NCI-H2081 (cell line): ENCODE measurements at places on chromosomes 5 and 9.
A peak's percentile ranks its signal among the peaks of the same experiment; 100 is the strongest.

DNA sequence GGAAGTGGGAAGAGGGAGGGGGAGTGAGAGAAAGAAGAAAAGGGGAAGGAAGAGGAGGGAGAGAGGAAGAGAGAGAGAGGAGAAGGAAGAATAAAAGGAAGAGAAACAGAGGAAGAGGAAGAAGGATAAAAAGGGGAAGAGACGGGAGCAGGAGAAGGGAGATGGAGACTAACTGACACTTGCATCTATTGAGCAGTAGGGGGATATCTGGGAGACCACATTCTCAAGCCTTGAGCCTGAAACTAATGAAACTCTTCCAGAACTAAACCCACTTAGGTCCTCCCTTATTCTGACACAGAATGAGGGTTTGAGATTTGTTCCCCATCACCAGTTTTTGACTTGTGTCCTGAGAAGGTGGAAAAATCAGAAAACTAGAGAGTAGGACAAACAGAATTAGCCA lies 533.3 kb downstream of the CDH12 start:
- no peak for DNase-seq

DNA sequence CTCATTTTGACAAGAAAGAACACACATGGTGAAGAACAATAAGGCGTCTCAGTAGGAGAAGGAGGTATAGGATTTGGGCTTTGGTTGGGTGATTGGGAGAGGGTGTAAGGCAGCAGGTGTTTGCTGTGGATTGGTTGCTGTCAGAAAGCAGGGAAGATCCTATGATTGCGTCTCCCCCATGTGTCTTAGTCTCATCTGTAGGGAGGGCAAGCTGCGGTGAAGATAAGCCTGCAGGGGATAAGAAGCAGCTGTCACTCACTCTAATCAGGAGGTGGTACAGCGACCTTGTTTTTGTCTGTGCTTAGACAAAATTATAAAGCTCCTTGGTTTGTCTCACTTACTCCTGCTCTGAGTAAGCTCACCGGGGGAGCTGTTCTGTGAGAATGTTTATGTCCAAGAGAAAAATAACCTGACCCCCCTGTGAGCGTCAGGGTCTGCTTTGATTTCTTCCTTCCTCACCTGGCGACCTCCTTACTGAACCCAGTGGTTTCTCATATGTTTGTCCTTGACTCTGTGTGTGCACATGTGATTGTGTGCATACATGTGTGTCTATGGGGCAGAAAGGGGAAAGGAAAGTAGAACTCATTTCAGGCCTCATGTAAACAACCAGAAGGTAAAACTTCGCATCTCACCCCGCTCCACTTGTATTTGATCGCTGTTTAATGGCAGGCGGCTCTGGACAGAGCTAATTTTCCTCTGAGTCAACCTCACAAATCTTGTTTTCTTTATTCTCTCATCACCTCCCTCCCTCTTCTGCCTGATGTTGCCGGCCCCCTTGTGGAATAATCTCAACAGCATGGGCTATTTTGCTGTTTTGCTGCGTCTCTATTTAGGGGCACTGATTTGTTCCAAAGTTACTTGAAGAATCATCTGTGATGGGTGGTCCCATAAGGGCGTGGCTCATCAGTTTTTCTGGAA lies 105.6 kb downstream of the TENT4A start:
- DNase-seq = no peak

DNA sequence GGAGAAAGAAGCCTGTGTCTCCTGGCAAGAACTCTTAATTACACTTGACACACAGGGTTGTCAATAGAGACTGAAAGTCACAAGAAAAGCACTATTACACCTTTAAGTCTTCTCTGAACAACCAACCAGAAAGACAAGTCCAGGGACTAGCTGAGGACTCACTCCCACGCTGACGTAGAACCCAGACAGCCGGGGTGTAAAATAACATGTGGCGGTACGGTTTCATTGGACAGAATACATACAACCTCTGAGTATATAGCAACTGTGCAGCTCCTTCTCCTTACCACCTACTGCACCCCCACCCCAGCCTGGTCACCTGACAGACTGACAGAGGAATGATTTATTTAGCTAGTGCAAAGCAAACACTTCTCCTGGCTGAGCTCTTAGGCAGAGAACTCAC lies 103.4 kb upstream of the RASEF start:
- no peak for DNase-seq

DNA sequence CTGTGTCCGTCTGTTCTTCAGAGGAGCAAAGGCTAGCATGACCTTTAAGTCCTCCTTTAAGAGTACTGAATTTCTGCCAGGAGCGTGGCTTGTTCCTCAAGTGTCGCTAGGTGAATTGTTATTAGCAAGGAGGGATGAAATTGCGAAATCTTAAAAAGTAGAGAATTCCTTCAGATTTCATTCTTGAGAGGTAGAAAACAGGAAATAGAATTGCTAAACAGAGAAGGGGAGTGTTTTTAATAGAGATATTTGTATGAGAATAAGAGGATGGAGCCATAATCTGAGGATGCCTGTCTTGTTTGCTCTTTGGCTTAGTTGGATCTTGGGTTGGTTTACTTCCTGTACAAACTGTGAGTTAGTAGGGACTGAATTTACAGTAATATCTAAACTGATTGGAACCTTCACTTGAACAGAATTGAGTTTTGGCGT lies 39.2 kb downstream of the EXOSC2 start:
- DNase-seq = no peak

DNA sequence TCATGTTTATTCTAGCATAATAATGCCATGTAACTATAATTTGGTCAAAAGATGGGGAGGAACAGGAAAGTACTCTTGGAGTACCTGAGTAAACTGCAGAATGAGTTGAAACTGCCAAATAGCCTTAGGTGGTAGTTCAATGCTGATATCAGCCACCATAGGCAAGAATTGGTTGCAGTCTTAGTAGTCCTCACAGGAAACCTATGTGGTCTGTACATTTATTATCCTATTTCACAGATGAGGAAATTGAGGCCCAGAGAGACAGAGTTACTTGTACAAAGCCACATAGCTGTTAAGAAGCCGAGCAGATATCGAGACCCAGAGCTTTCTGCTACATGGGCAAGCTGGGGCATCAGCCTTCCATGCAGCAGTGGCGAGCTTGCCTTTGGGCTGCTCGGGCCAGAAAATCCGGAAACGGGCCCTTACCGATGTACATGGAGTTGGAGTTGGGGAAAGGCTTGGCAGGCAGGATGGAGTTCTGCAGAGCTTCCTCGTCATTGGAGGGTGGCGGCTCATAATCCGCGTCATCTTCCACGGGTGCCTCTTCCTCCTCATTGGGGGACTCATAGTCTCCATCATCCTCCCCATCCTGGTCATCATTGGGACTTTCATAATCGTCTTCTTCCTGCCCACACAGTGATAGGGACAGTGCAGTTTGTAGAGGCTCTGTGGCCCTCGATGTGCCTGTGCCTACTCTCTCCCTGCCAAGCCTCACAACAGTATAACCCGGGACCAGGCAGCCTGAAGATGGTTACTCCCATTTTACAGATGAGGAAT lies 27.1 kb downstream of the LCP2 start:
- no peak for DNase-seq

DNA sequence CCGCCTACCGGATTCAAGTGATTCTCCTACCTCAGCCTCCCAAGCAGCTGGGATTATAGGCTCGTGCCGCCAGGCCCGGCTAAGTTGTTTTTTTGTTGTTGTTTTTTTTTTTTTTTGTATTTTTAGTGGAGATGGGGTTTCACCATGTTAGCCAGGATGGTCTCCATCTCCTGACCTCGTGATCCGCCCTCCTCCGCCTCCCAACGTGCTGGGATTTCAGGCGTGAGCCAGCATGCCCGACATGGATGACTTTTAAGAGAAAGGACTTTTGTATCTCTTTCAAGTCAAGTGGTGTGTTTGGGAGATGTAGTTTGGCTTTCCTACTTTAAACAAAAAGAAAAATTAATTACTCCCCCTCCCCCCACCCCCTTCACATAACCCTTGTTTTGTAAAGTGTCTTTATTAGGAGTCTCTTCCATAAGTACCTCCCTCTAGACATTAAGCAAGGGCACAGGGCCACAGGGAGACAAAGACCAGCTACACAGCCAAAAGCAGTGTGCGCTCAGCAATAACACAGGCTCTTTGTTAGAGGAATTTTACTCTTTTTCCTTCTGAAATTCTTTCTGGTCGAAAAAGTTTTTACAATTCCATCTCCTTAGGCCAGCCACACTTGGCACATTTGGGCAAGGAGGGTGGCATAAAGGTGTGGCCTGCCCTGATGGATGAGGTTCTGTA lies 31.2 kb downstream of the JAKMIP2 start:
- DNase-seq = no peak

DNA sequence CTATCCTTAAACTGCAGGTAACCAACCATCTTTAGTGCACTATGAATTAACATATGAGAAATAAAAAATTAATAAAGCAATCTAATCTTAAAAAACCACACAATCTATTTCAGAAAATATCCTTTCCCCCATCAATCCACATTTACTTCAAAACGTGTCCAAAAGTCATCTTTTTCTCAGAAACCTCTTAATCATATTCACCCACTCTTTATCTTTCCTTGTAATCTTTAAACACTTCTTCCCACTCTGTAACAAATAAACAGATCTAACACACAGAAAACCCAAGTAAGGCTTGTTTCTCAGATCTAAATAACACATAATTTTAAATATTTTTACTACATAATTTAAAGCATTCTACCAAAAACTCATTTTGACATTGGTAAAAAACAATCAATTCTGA lies 44.4 kb downstream of the EFCAB9 start:
- no peak for DNase-seq

DNA sequence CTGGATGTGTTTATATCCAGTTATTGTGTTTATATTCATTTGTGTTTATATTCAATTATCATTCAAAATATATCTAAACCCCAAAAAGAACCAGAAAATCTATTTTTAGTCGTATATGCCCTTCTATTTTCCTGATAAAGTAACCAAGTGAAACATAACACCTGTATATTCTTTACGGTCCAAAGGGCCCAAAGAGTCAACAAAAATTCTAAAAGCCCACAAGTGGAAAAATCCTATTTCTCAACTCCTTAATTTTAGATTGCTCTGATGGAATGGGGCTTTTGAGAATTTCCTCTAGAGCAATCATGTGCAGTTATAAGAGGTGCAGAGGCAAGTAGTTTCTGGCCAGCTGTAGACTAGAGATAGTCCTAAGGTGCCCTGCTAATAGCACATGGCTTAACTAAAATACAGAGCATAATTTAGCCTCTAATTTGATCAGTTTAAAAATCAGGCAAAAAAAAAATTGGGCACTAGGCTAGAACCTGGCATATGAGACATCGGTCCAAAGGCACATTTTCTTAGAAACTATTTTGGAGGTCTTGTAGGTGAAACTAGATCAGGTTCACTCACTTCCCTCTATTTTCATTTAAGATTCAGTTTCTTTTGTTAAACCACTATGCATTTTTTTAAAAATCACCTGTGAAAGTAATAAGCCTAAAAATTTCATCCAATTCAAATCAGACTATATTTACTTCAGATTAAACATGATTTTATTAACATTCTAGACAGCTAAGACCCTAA lies 256.0 kb downstream of the FBXL17 start:
- no peak for DNase-seq

DNA sequence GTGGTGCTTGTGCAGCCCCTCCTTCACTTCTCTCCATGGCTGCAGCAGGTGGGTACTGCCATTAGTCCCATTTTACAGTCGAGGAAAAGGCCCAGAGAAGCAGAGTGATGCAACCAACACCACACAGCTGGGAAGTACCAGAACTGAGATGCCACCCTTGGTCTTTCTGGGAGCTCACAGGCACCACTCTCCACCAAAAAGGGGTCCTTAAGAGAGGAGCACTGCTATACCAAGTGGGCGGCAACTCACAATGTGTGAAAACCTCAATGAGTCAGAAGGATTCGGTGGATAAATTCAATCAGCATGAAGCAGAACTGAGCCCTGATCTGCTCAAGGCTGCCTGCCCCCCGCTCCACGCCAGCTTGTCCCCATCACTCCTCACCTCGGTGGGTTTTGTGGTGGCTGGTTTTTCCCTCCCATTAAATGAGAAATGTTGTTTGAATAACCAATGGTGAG lies 213.7 kb downstream of the FSTL4 start:
- DNase-seq = no peak

GRCh38 chr5:65075623-65076250 lies 307.0 kb downstream of the CWC27 start:
- no peak for DNase-seq

DNA sequence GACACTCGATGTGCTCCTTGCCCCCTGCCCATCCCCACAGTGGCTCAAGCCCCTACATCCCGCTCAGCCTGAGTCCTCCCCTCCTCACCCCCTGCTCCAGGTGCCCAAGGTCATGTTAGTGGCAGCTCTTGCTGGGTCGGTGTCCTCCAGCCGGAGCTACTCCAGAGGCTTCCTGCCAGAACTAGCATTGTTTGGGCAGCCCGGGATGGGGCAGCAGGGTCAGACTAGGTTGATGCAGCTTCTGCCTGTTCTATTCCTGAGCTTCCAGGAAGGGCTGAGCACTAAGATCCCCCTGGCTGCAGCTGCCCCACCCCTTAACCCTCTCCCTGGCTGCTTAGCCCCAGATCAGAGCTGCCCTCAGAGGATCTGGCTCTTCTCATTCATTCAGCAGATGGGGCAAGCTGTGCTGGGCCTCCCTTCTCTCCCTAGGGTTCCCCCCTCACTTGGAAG lies 671 bp downstream of the RGS14 start:
- DNase-seq = no peak

GRCh38 chr5:141484641-141485311 lies at the start of gene PCDHGC4:
Gene PCDHGC4, plus strand, starts transcription at chr5:141485030. Its CDS starts 144 bp downstream, at chr5:141485174.
- DNase-seq = peak; percentile 38

- DNase-seq = no peak
These were observed 38.8 kb upstream of the LIFR start for GRCh38 chr5:38595132-38595745.

GRCh38 chr9:114503522-114504340 lies 1.5 kb downstream of the WHRN start:
- peak; percentile 30 for DNase-seq

DNA sequence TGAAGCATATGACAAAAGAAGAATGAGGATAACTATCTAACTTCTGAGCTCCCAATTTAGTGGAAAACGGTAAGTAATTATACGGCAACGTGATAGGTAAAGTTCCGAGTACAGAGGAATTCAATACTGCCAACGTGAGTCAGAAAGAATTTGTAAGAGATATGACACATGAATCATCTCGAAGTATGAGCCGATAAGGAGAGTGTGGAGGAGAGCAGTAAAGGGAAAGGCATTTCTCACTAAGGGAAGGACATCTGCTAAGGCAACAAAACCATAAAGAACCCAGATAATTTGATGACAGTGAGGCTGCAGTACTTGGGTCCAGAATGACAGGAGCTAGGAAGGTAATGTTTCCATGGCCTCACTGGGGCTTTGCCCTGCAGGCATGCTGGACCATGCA lies 11.0 kb downstream of the MPDZ start:
- DNase-seq = no peak
